Naive thymus-derived CD4-positive, alpha-beta T cell (primary cell): ENCODE measurements at places on chromosomes 5 and 9. TPM values are rescaled to one million over a fixed set of nuclear protein-coding genes. Genes with fewer than 3 reads are reported as not detected.

- H3K27ac ChIP-seq: no peak overlapping the region
- no peaks in the 10 kb centered on the region for H3K36me3 ChIP-seq
- peaks cover 31% of the 10 kb centered on the region for H3K4me1 ChIP-seq
- no peaks in the 10 kb centered on the region for H3K27me3 ChIP-seq
These were observed 5.8 kb downstream of the UHRF2 start for GRCh38 chr9:6418764-6419163.

DNA sequence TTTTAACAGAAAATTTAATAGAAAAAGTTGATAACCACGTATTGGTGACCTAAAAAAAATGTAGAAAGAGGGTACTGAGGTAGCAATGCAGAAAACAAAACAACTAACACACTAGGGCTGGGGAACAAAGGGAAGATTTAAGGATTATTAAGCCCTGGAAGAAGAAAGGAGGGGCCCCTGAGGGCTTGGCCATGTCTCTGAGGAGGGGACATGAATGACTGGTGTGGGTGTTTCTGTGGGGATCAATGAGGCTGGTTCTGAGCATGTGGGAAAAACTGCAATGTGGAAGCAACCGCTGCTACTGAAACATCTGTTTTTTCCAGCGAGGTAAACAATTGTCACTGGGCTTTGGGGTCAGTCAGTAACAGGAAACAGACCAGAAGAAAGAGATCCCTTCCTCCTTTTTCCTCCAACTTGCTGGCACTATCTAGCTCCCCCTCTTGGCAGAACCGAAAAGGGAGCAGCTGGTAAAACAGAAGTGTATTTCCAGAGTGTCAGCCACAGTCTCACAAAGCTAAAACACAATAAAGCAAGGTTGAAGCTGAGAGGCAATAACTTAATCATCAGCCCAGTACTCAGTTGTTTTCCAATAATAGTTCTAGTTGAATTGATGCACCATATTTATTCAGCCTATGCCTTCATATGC is 48.3 kb downstream of the ATPSCKMT start:
- H3K36me3 ChIP-seq: no peaks in the 10 kb centered on the region
- H3K27me3 ChIP-seq: no peaks in the 10 kb centered on the region
- no peak overlapping the region for H3K4me3 ChIP-seq
- H3K4me1 ChIP-seq: no peaks in the 10 kb centered on the region
- no peak overlapping the region for H3K27ac ChIP-seq

GRCh38 chr5:54492178-54492577 is 25.4 kb upstream of the SNX18 start:
- H3K27ac ChIP-seq: no peak overlapping the region
- no peaks in the 10 kb centered on the region for H3K36me3 ChIP-seq
- DNase-seq: no peak

DNA sequence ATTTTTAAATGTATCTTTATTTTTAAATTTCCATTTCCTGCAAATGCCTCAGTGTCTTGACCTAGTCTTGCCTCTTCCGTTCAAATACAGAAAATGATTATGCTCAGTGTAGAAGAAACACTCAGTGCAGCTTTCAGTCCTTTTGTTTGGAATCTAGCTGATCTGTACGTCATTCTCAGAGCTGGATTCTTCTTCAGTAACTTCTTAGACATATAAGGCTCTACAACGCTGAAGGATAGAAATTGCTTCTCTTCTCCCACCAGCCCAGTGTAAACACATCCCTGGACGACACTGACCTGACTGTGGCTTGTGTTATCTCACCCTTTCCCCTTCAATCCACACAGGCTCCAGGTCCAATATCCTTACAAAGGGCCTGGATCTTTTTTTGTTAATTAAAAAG is 3.2 kb upstream of the ALDH1B1 start:
- H3K27ac ChIP-seq: no peak overlapping the region
- H3K27me3 ChIP-seq: no peaks in the 10 kb centered on the region
- H3K36me3 ChIP-seq: no peaks in the 10 kb centered on the region
- H3K4me1 ChIP-seq: peaks cover 7% of the 10 kb centered on the region

DNA sequence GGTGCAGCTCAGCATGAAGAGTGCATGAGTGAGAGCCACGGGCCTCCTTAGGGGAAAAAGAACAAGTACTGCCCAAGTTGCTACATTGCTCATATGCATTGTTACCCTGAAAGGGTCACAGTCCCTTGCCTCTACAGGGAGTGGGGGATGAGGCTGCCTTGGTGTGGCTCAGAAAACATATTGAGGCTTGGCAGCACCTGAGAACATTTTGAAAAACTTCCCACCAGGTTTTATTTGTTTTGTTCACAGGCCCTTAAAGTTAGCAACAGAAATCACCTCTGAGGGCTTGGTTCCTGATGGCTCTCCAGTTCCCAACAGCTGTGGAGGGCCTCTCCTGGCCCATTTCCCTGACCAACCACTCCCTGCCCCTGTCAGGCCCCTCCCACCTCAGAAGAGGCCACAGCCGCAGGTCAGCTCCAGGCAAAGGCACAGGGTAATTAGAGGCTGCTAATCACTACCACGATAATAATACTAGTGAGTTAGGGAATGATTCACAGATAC is 90.7 kb upstream of the ADRA1B start:
- no peaks in the 10 kb centered on the region for H3K4me1 ChIP-seq
- H3K27me3 ChIP-seq: no peaks in the 10 kb centered on the region
- no peak overlapping the region for H3K4me3 ChIP-seq

DNA sequence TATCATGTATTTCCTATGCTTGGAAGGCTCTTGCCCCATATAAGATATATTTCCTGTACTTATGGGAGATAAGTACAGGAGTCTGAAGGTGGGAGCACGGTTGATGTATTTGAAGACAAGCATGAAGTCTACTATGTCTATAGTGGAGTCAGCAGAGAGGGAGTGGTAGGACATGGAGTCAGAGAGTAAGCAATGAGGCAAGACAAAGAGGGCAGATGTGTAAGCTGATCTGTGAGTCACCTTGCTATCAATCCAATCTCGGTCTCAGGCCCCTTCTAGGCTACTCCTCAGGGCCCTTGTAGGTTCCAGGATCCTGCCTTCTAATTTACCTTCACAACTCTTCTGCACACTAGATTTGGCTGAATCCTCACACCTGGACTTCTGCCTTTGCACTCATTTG is 105.5 kb downstream of the MACIR start:
- no peak overlapping the region for H3K4me3 ChIP-seq
- no peaks in the 10 kb centered on the region for H3K4me1 ChIP-seq
- H3K27ac ChIP-seq: no peak overlapping the region
- H3K36me3 ChIP-seq: no peaks in the 10 kb centered on the region
- no peak for DNase-seq

GRCh38 chr5:158419186-158419585 is 560.2 kb upstream of the CLINT1 start:
- no peak overlapping the region for H3K4me3 ChIP-seq
- H3K27ac ChIP-seq: no peak overlapping the region
- DNase-seq: no peak
- H3K4me1 ChIP-seq: no peaks in the 10 kb centered on the region
- peaks cover 4% of the 10 kb centered on the region for H3K27me3 ChIP-seq

GRCh38 chr9:73348471-73348870 is 196.8 kb downstream of the ANXA1 start:
- no peak overlapping the region for H3K27ac ChIP-seq
- no peaks in the 10 kb centered on the region for H3K36me3 ChIP-seq
- H3K4me3 ChIP-seq: no peak overlapping the region
- no peaks in the 10 kb centered on the region for H3K4me1 ChIP-seq
- H3K27me3 ChIP-seq: no peaks in the 10 kb centered on the region

GRCh38 chr5:95835682-95836385 is 13.3 kb upstream of the GLRX start:
- peaks cover 15% of the 10 kb centered on the region for H3K4me1 ChIP-seq
- peak overlapping the region; percentile 74 for H3K27ac ChIP-seq
- DNase-seq: no peak
- H3K36me3 ChIP-seq: no peaks in the 10 kb centered on the region
- H3K4me3 ChIP-seq: peak overlapping the region; percentile 60
- H3K27me3 ChIP-seq: no peaks in the 10 kb centered on the region

DNA sequence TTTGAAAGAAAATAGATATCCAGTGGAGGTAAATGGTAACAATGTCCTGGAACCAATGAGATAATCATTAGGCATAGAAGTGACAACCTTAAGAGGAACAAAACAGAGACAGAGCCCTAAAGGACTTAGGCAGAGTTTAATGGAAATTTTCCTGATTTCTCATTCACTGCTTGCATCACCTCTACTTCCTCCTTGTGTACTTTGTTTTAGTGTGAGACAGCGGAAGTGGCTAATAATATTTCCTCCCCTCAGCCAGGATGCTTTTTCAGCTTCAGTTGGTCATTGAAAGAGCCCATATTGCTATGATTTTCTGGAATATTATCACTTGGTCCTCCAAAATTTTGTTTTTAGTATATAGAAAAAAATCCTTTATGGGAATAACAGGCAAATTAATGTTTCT is 153.4 kb upstream of the MPDZ start:
- no peak for DNase-seq
- no peak overlapping the region for H3K27ac ChIP-seq
- H3K27me3 ChIP-seq: no peaks in the 10 kb centered on the region
- H3K4me1 ChIP-seq: no peaks in the 10 kb centered on the region

DNA sequence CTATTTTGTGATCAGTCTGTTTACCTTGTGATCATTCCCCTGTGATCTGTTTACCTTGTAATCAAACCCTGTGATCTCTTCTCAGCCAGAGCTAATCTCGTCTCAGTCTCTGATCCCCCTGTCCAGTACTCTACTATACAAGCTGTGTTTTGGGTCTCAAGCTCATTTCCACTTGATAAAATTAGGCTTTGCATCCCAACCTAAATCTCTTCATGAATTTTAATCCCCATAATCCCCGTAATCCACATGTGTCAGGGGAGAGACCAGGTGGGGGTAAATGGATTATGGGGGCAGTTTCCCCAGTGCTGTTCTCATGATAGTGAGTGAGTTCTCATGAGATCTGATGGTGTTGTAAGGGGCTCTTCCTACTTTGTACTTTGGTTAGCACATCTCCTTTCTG is 157.2 kb downstream of the PRR16 start:
- H3K27ac ChIP-seq: no peak overlapping the region
- H3K4me3 ChIP-seq: no peak overlapping the region
- no peaks in the 10 kb centered on the region for H3K36me3 ChIP-seq
- DNase-seq: no peak

DNA sequence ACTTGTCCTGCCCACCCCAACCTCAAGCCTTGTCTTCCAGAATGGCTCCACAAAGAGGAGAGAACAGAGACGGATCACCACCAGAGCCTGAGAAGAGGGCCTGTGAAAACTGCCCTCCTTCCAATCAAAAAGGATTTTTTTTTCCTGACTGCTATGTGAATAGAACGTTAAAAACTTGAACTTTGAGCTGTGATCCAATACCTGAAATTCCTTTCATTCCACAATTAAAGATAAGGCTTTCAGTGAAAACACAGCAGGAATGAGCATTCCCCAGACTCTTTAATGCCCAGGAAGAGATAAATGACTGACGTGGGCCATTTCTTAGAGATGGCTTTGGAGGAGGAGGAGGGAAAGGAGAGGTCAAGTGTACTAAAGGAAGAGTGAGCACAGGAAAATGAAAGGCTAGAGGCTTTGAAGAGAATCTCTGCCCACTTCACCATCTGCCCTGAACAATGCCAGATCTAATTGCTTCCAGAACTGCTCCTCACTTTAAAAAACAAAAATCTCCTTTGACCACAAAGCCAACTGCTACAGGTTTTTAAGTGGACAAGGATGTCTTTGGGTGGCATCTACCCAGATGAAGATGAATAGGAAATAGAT is 177.9 kb upstream of the MAP3K1 start:
- no peak overlapping the region for H3K4me3 ChIP-seq
- H3K27ac ChIP-seq: no peak overlapping the region
- no peak for DNase-seq
- peaks cover 12% of the 10 kb centered on the region for H3K4me1 ChIP-seq
- no peaks in the 10 kb centered on the region for H3K27me3 ChIP-seq
- no peaks in the 10 kb centered on the region for H3K36me3 ChIP-seq

- H3K4me3 ChIP-seq: no peak overlapping the region
- H3K27me3 ChIP-seq: no peaks in the 10 kb centered on the region
- no peak overlapping the region for H3K27ac ChIP-seq
- no peaks in the 10 kb centered on the region for H3K4me1 ChIP-seq
These were observed 35.8 kb downstream of the PJA2 start for GRCh38 chr5:109373932-109374331.

GARIN3 gene
- total RNA-seq: not detected

GRCh38 chr9:83219924-83220438 is 157.0 kb upstream of the RASEF start:
- H3K4me1 ChIP-seq: no peaks in the 10 kb centered on the region
- no peak for DNase-seq
- H3K36me3 ChIP-seq: no peaks in the 10 kb centered on the region
- no peaks in the 10 kb centered on the region for H3K27me3 ChIP-seq
- H3K27ac ChIP-seq: no peak overlapping the region

CAMK4 gene
- 108 and 118 TPM in 2 replicates for total RNA-seq

- no peaks in the 10 kb centered on the region for H3K27me3 ChIP-seq
- peaks cover 34% of the 10 kb centered on the region for H3K4me1 ChIP-seq
- peak overlapping the region; percentile 94 for H3K27ac ChIP-seq
- H3K36me3 ChIP-seq: peaks cover 28% of the 10 kb centered on the region
- peak overlapping the region; percentile 90 for H3K4me3 ChIP-seq
These were observed 435 bp downstream of the ZNF189 start for GRCh38 chr9:101398930-101399642.

CATSPER3 gene
- total RNA-seq: 0.69 TPM

DNA sequence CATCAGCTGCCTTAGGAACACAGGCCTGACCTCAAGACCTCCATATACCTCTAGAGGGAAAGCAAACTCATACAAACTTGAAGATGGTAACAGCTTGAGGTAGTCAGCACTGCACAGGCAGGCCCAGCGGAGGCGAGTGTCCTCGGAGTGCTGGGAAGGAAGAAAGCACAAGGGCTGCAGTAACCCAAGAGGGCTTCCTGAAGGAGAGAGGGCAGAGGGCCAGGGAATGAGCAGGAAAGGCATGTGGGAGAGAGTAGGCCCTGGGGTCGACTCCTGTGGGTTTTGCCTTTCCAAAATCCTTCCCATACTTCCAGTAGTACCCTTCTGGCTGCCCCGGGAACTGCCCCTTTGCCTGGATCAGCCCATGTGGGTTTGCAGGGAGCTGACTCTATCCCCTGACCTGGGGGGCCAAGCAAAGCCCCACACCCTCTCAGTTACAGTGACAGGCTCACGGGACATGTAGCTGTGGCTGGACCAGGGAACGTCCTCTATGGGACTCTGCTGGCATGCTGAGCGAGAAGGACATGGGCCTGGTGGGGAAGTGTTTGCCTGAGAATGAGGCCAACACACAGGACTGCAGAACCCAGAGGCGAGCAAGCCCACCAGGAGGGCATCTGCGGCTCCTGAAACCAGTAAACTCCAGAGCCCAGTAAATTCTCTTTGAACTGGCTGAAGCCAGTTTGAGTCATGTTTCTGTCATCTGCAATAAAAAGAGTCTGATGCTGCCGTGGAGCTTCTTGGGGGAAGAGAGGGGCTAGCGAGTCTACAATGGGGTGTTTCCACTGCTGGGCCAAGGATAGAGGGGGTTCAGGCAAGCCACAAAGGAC is 64.1 kb downstream of the COL23A1 start:
- no peaks in the 10 kb centered on the region for H3K36me3 ChIP-seq
- H3K27me3 ChIP-seq: no peaks in the 10 kb centered on the region
- no peak overlapping the region for H3K4me3 ChIP-seq
- H3K4me1 ChIP-seq: no peaks in the 10 kb centered on the region

- DNase-seq: no peak
- no peaks in the 10 kb centered on the region for H3K36me3 ChIP-seq
- no peak overlapping the region for H3K4me3 ChIP-seq
- H3K4me1 ChIP-seq: no peaks in the 10 kb centered on the region
- no peak overlapping the region for H3K27ac ChIP-seq
These were observed 759.7 kb upstream of the ZNF608 start for GRCh38 chr5:125506124-125506523.

CCDC152 gene
- 5.5 TPM for total RNA-seq

- no peak overlapping the region for H3K27ac ChIP-seq
- no peaks in the 10 kb centered on the region for H3K36me3 ChIP-seq
- no peak overlapping the region for H3K4me3 ChIP-seq
- no peak for DNase-seq
These were observed 68.1 kb upstream of the MRPS30 start for GRCh38 chr5:44740660-44741059.

SLC6A18 gene
- not detected for total RNA-seq
